Stimulated activated CD8-positive, alpha-beta memory T cell treated with anti-CD3 and anti-CD28 coated beads, Interleukin-4, amount 100 ng/mL, for 1 hour (primary cell): ENCODE measurements at places on chromosomes 5 and 9.

DNA sequence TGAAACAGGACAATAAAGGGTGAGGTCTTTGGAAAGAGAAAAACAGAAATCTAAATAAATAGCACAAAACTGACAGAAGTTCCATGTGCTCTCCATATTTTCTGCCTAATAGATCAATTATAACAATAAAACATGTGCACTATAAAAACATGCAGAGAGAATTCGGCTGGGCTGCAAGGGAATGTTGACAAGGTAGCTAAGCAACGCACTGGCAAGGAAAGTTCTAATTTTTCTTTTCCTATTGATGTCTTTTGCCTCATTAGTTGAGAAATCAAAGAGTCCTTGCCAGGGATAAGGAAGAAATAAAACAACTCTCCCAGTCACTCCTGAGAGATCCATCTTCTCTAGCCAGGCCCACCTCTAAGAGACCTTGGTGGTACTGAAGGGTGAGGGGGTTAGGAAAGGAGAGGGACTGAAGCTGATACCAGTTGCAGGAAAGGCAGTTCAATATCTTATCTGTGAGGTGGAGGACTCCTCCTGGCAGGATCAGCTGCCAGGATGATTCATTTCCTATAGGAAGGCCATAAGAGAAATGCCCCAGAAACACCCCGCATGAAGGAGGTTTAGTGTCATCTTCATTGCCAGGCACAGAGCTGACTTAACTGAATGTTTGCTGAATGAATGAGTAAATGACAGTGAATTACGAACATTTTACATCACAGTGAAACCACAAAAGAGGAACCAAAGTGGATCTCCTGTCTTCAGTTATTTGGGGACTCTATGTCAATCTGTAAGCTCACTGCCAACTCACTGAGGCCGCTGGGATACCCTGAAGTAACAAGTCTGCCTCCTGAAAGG is 63.7 kb upstream of the IFNK start:
- no peak for DNase-seq

- no peak for DNase-seq
These were observed 388.7 kb downstream of the CETN3 start for GRCh38 chr5:90020575-90021538.

DNA sequence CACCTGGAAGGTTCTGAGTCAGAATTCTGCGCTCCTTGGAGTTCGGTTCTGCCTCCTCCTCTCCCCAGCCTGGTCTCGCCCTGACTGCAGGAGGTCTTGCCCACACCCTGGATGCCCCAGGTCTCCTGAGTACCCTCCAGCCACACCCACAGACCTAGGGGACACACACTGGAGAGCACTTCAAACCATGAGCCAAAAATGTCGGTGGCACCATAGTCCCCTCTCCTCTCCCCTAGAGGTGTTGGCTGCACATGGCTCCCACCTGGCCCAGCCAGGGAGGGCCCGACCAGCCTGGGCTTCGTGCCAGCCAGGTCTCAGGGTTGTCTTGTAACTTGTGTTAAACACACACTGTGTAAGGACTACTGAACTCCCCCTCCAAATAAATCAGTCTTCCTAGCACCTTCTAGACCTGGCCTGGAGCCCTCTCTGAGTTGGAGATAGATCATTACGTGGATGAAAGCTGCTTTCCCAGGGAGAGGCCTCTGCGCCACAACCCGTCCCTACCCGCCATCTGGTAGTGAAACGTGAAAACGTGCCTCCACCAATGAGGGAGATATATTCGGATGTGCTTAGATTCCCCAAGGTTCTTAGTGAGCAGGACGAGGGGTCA is 49.9 kb upstream of the CTSL start:
- DNase-seq = no peak

- DNase-seq = peak; percentile 8
These were observed 116.6 kb upstream of the SLC44A1 start for GRCh38 chr9:105127863-105128220.

- no peak for DNase-seq
These were observed 142.2 kb upstream of the ABCA1 start for GRCh38 chr9:105070176-105070575.
